Fibroblast of villous mesenchyme (primary cell): ENCODE measurements at places on chromosomes 12 and 14. TPM values are rescaled to one million over a fixed set of nuclear protein-coding genes. Genes with fewer than 3 reads are reported as not detected.

The KRT6C gene
- not detected in 2 replicates for total RNA-seq

The RASSF9 gene
- 0.32 and 0.43 TPM in 2 replicates for total RNA-seq

The AKAP3 gene
- total RNA-seq: 0.64 and 1.3 TPM in 2 replicates

The FGD4 gene
- total RNA-seq: 4.7 and 8.1 TPM in 2 replicates

The DTD2 gene
- total RNA-seq: 46.7 and 68.2 TPM in 2 replicates

The PRB3 gene
- not detected in 2 replicates for total RNA-seq

The NDUFB1 gene
- total RNA-seq: 243 and 263 TPM in 2 replicates

The BICDL1 gene
- total RNA-seq: 0.97 and 1.7 TPM in 2 replicates

The ADAM21 gene
- total RNA-seq: under 0.01 and 0.43 TPM in 2 replicates

The NANOG gene
- total RNA-seq: not detected in 2 replicates

The LMBR1L gene
- 47.9 and 71.2 TPM in 2 replicates for total RNA-seq

The BRF1 gene
- 32.8 and 41.2 TPM in 2 replicates for total RNA-seq

The MGP gene
- 3.5 and 10.6 TPM in 2 replicates for total RNA-seq

The DLK1 gene
- total RNA-seq: not detected in 2 replicates

The PIK3C2G gene
- total RNA-seq: not detected in 2 replicates

The ANO4 gene
- total RNA-seq: 8.4 and 13.8 TPM in 2 replicates

The CABP1 gene
- total RNA-seq: not detected in 2 replicates

The EFS gene
- 7.7 and 7.8 TPM in 2 replicates for total RNA-seq

The AKAP6 gene
- 3.9 and 7.1 TPM in 2 replicates for total RNA-seq

The OSGEP gene
- 36.3 and 41.2 TPM in 2 replicates for total RNA-seq

The HOXC6 gene
- 1.6 and 1.7 TPM in 2 replicates for total RNA-seq

The OVCH1 gene
- under 0.01 TPM in 2 replicates for total RNA-seq

The GPR84 gene
- total RNA-seq: not detected in 2 replicates

The PROX2 gene
- under 0.01 TPM in 1 of 2 replicates, not detected in the other for total RNA-seq

The P2RX2 gene
- not detected in 2 replicates for total RNA-seq

The PTCSC3 gene
- not detected in 2 replicates for total RNA-seq

The ACOT4 gene
- total RNA-seq: 0.64 and 1.7 TPM in 2 replicates

The AEBP2 gene
- total RNA-seq: 14.8 and 23.7 TPM in 2 replicates

The HVCN1 gene
- total RNA-seq: 5.6 and 5.8 TPM in 2 replicates

The C14orf132 gene
- 20.6 and 22.9 TPM in 2 replicates for total RNA-seq

The DAO gene
- total RNA-seq: not detected in 2 replicates

The LHX5 gene
- not detected in 2 replicates for total RNA-seq

The CLEC4A gene
- total RNA-seq: under 0.01 and 0.32 TPM in 2 replicates

The A2M gene
- total RNA-seq: 14.7 and 20.9 TPM in 2 replicates
